CD8-positive, alpha-beta T cell (primary cell): ENCODE measurements at places on chromosomes 3 and 15. TPM values are rescaled to one million over a fixed set of nuclear protein-coding genes. Genes with fewer than 3 reads are reported as not detected.

- no peak for DNase-seq
Measured at GRCh38 chr15:38994310-38994709, 429.7 kb upstream of the RASGRP1 start.

GRCh38 chr3:48157202-48157840 lies 30.9 kb downstream of the CDC25A start:
- no peak for DNase-seq

The ZIC4 gene
- total RNA-seq = not detected

- DNase-seq = no peak
Measured at GRCh38 chr15:69393831-69394491, 20.2 kb upstream of the KIF23 start.

The BFSP2 gene
- total RNA-seq = not detected

DNA sequence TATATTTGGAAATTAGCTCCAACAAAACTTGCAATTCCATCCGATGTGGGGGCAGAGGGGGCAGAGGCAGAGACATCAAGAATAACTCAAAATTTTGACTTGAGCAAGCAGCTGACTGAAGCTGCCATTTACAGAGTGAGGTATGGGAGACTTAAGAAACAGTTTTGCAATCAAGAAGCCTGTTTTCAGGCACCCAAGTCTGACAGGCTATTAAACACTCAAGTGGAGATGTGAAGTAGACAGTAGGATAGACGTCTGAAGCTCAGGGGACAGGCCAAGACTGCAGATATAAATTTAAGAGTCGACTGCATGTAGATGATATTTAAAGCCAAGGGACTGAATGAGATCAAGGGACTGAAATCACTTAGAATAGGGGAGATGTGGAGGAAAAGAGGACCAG lies 9.9 kb upstream of the SH3BP5 start:
- no peak for DNase-seq

GRCh38 chr3:143447491-143447890 lies 327.9 kb downstream of the CHST2 start:
- DNase-seq = no peak

The FGF12 gene
- total RNA-seq = not detected

- no peak for DNase-seq
Measured at GRCh38 chr3:53085476-53085875, 39.6 kb upstream of the SFMBT1 start.

- no peak for DNase-seq
Measured at GRCh38 chr3:140388202-140388922, 289.5 kb upstream of the TRIM42 start.

- DNase-seq = no peak
Measured at GRCh38 chr3:197963019-197963637, 3.1 kb downstream of the LMLN start.
